Stimulated activated CD4-positive, alpha-beta T cell treated with anti-CD3 and anti-CD28 coated beads, Interleukin-15, amount 100 ng/mL, for 24 hours (primary cell): ENCODE measurements at places on chromosomes 7 and 10.

GRCh38 chr10:11018855-11019631 lies 1.4 kb downstream of the CELF2 start:
- no peak for DNase-seq

- DNase-seq: peak; percentile 5
These were observed 64.7 kb downstream of the MKX start for GRCh38 chr10:27680691-27681605.

DNA sequence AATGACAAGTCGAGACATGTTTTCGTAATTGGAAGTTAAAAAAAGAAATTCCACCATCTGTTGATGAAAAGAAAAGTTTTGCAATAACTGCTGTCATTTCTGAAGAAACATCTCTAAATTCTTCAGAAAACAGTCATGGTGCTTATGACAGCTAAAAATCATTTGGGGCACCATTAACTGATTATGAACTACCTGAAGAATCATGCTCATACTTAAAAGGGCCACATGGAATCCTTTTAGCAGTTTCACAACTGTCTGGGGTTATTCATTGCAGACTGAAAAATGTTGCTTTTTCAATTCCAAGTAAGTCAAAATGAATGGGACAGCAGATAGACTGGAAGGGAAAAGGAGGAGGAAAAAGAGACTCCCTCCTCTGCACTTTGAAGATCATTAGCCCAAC lies 134.2 kb downstream of the CHN2 start:
- no peak for DNase-seq

GRCh38 chr10:1202343-1202742 lies 146.2 kb downstream of the WDR37 start:
- DNase-seq: no peak

DNA sequence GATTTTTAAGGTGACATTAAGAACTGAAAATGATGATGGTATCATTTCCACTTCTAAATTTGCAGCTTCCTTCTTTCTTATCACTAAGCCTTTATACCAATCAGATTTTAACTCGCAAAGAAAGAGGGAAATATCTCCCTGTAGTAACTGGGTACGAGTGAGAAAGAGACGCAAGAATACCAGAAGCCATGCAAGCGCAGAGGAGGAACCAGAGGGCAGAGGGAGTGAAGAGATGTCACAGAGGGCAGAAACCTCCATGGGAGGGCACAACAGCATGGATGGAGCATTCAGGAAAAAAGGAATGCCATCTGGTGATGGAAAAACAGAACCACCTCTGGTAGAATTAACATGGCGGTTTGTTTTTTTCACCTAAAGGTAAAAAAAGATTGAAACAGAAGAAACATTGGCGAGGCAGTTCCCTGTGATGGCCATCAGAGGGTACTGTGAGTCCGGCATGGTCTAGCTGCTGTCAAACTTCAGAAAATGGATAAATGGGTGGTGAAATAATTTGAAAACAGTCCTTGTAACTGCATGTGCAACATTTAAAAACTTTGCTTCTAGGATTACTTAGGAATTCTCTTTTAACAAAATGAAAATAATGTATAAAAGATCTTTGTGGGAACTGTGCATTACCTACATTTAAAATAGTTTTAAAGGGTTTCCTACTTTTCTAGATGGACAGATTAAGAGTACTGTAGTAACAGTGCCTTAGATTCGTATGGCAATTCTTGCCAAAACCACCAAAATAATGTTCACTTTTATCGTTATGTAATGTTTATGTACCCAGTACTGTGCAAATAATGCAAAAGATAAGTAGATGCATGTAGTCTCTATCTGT lies 91.8 kb downstream of the ARHGAP12 start:
- peak; percentile 6 for DNase-seq

- DNase-seq: no peak
These were observed 173.8 kb downstream of the TMEM26 start for GRCh38 chr10:61279400-61279799.
